Activated T-cell treated with anti-CD3 and anti-CD28 coated beads, Interleukin-2, amount 50 U/mL, for 4 hours (primary cell): ENCODE measurements at places on chromosomes 5 and 9. TPM values are rescaled to one million over a fixed set of nuclear protein-coding genes. Genes with fewer than 3 reads are reported as not detected.

DNA sequence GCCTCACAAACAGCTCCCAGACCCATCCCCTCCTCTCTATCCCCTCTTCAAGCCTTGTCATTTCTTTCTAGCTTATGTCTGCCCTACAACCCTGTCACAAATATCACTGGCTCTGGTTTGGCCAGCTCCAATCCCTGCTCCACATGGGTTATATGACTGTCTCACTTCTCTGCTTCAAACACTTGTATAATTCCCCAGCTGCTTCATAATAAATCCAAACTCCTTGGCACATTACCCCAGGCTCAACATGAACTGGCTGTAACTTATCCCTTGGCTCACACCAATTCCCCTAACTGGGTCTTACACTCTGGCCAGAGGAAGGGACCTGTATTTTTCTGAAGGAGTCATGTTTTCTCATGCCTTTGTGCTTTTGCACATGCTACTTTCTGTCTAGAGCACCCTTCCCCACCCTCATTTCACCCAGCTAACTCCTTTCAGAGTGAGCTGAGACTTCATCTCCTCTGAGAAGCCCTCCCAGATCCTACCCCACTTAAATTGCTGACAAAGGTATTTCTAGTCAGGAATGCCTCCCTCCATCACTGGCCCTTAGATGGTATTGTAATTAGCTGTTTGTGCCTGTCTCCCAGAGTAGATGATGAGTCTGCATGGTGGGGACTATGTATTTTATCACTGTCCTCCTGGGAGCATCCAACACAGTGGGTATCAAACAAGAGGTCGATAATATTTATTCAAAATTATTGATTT, 5.3 kb downstream of the PRXL2C start:
- no peak for DNase-seq

DNA sequence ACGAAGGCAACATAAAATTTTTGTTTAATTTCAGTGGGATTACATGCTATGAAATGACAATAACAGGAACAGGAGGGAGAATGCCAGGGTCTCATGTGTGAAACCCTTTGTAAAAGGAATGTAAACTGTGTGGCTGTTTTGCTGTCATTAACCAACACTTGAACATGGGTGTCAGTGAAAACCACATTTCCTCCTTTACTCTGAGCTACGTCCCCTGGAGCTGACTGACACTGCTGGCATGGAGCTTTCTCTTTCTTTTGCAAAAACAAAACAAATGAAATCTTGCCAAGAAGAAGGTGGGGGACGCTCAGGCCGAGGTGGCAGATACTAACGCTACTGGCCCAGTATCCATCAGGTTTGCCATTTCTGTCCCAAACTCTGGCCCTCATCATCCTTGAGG, 121.4 kb downstream of the DMRT2 start:
- DNase-seq = no peak

- no peak for DNase-seq
Observed at GRCh38 chr5:167684251-167684650, 607.2 kb upstream of the WWC1 start.

DNA sequence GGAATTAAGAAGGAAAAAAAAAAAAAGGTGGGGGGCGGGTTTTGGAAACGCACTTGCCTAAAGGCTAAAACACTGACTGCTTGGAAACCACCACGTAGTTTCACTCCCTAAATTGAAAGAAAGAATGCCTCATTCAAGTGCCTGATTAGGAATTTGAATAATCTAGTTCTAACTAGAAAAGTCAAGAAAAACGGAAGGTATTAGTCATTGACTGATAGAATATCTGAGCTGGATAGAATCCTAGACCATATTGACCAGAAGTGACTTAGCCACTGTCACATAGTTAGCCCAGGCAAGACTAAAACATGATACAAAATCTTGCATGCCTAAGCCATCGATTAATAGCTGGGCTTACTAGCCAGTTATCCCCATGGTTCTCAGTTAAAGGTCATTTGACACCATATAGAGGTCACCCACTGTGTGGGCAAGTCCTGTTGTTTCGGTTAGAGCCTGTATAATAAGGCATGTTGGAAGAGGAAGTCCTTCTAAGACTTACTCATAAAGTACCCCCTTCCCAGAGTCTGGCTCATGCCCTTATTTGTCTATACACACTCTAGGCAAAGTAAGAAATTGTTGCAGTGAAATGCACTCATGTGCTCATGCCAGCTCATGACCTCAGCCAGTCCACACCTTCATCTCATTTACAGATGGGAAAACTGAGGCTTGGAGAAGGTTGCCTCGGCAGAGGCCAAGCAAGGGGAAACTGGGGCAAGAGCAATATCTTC, 40.2 kb downstream of the SH3RF2 start:
- DNase-seq = no peak

- no peak for DNase-seq
Observed at GRCh38 chr9:137007108-137007815, 10.9 kb upstream of the CLIC3 start.

GRCh38 chr5:96080557-96080956, 118.9 kb upstream of the ELL2 start:
- DNase-seq = no peak

DNA sequence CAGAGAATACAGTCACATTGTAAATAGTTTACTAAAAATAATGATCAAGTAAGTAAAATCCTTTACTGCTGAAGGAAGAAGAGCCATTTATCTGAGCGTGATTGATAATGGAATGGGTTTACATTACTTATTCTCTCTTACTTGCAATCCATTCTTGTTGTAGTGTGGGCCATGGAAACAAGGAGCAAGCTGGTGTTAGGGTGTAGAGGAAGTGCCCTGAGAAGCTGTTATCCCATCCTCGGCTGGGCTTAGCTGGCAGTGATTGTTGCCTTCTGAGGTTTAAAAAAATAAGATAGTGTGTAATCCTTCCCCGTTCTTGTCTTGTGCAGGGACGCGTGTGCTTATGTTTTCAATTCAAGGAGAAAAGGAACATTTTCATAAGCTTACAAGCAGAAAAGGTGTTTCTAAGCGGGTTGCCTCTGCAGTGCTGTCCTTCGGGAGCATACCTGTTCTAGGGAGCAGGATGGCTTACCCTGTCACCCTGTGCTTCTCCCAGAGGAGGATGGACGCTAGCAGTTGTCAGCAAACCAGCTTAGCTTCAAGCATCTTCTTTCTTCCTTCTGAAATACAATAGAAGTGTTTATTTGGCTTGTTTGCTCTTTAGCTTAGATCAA, 188.3 kb downstream of the ARHGEF28 start:
- DNase-seq = no peak

DNA sequence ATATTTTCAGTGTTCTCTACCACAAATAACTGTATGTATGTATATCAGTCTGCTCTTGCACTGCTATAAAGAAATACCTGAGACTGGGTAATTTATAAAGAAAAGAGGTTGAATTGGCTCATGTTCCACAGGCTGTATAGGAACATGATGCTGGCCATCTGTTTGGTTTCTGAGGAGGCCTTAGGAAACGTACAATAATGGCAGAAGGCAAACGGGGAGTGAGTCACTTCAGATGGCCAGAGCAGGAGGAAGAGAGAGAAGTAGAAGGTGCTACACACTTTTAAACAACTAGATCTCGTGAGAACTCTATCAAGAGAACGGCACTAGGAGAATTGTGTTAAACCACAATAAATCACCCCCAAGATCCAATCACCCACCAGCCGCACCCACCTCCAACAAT, 121.7 kb downstream of the ADAMTS6 start:
- no peak for DNase-seq

GRCh38 chr5:142664636-142665035, 21.3 kb downstream of the FGF1 start:
- DNase-seq = no peak

- DNase-seq = no peak
Observed at GRCh38 chr5:95919658-95920057, 42.0 kb downstream of the ELL2 start.

DNA sequence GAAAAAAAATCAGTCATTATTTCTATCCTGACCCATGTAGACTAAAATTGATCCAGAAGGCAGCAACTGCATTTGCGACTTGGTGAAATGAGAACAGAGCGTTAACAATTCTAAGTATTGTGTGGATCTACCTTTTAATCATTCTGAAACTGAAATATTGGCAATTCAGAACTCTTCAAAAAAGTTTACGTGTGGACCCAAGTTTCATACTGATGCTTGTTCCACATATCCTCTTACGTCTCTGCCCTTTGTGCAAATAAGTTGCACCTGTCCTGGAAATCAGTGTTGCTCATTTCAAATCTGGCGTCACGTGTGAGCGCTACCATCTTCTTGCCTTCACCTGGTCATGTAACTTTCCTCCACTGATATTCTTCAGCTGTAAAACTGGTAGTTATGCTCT, 74.7 kb downstream of the NTRK2 start:
- DNase-seq = no peak

- no peak for DNase-seq
Observed at GRCh38 chr9:128906741-128907140, 14.0 kb upstream of the PHYHD1 start.

GRCh38 chr5:34570721-34571676, 85.1 kb upstream of the RAI14 start:
- DNase-seq = no peak

DNA sequence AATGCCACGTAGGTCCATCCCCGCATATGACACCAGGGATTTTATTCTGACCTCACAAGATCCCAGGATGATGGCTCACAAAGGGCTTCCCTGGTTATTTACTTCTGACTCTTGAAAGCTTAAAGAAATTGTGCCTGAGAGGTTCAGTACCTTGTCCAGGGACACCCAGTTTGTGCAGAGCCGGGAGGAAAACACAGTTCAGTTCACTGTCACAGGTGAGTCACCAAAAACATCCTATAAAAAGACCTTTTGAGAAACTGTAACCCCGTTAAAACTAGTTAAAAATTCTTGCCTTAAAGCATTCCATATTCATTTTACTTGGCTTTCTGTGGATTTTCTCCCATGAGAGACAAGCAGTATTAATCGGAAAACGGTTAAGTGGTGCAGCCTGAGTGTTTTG, 56.6 kb downstream of the ZNF510 start:
- no peak for DNase-seq

DNA sequence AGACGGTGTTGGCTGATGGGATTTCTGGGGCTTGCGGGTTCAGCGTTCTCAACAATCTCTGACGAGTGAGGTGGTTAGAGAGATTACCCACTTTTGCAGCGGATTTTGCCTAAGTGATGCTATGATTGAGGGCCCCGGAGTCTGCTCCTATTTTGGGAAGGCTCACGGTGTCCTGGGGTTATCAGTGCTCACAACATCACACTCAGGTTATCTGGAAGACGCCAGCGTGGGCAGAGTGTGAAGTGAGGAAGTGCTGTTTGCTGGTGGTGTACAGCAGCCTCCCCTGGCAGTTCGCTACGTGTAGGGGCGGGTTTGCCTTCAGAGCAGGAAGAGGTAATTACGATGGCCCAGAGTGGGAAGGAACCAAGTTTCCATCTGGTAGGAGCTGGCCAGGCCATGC, 341.2 kb upstream of the IRX2 start:
- no peak for DNase-seq

DNA sequence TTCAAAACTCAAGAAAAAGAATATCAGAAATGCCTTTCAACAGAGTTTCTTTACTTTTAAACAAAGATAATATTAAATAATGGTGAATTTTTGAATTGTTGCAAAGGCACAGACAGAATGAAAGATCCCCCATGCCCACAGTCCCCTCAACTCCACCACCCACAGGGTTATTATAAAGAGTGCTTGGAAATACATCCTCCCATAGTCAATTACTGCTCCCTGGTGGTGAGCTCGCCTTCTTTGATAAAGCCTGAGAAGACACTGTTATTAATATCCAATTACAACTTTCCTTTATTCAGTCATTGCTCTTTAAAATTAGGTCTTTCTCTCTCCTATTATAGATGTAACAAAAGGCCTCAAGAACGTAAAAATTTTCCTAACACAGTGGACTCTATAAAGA, 490.2 kb upstream of the RORB start:
- DNase-seq = no peak

DNA sequence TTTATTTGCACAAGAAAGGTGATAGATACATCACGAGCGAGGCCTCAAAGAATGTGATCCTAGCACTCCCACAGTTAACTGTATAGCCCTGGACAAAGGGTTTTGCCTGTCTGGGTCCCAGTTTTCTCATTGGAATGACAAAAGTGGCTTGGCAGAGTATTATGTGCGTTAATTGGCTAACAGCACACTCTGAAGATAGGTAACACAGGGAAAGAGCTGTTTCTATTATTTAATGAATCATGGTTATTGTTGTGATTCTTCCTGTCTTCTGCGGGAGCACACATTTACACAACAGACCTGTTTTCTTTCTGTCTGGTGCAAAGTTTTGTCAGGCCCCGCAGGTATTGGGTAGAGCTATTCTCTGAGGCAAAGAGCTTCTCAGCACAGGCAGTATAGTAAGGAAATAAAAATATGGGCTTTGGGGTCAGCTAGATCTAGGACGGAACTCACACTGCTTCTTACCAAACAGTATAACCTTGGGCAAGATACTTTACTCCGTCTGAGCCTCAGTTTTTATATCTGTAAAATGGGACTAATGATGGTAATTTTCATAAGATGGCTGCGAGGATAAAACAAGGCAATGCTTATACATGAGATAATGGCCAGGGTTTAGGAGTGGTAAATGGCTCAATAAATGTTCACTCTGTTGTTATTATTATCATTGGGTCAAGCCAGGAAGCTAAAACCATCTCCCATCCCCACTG, 78.9 kb downstream of the PLAC8L1 start:
- DNase-seq = no peak

GRCh38 chr5:83523929-83524328, 52.4 kb downstream of the VCAN start:
- DNase-seq = no peak

NPR2 gene
- total RNA-seq = 5.2 TPM

CTXN3 gene
- total RNA-seq = not detected

CEL gene
- 3.9 TPM for total RNA-seq

NDUFA8 gene
- 47.3 TPM for total RNA-seq

CFAP77 gene
- total RNA-seq = not detected

HAVCR1 gene
- total RNA-seq = not detected

PDE8B gene
- not detected for total RNA-seq

ANKRD34B gene
- total RNA-seq = not detected

ELAVL2 gene
- total RNA-seq = not detected

IFNE gene
- not detected for total RNA-seq

OR1J2 gene
- total RNA-seq = not detected
